ENCODE measurements at places on chromosomes 12 and 14.

GRCh38 chr14:97250931-97251330 lies 453.7 kb downstream of the VRK1 start:
- no peak for DNase-seq

- DNase-seq: no peak
These were observed 28.0 kb upstream of the LMNTD1 start for GRCh38 chr12:25581067-25581466.

DNA sequence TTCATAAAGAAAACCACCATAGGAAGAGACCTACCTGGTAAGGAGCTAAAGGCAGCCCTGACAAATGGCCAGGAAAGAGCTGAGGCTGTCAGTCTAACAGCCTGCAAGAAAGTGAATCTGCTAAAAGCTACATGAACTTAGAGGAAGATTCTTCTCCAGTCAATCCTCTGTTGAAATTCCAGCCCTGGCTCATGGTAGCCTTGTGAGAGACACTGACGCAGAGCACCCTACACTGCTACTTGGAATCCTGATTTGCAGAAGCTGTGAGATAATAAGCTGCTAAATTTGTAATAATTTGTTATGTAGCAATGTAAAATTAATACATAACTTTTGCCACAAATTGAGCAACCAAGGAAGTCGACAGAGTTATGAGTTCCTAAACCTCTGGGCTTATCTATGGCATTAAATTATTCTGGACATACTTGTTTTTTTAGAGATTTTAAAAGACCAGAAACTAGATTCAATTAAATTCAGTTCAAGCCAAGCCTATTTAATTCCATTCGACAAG lies 257.0 kb downstream of the ETNK1 start:
- no peak for DNase-seq

DNA sequence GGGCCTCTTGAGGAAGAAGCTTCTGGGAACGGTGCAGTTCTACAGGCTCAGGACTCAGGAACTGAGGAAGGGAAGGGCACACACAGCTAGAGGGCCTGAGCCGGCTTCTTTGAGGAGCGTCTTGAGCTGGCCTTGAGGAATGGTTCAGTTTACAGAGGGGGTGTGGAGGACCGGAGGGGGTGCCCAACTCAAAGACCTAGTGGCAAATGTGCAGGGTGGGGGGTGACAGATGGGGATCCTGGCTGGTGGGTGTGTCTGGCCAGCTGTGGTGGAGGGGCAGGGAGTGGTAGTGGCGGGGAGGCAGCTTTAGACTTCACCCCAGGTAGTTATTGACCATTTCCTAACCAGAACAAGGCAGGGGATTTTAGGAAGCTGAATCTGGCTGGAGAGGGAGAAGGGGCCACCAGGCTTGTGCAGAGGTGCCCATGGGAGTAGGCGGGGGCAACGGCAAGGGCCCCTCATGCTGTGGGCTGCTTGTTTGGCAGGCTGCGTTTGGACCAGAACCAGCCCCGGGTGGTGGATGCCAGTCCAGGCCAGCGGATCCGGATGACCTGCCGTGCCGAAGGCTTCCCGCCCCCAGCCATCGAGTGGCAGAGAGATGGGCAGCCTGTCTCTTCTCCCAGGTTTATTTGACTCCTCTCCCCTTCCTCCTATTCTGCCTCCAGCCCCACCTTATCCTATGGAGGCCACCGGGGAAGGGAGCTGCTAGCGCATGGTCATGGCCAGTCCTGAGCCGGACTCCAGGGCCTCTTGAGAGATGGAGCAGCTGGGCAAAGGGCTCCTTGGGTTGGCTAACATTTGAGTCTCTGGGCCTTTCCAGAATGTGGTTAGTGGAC lies 27.8 kb downstream of the PAPLN start:
- no peak for DNase-seq

DNA sequence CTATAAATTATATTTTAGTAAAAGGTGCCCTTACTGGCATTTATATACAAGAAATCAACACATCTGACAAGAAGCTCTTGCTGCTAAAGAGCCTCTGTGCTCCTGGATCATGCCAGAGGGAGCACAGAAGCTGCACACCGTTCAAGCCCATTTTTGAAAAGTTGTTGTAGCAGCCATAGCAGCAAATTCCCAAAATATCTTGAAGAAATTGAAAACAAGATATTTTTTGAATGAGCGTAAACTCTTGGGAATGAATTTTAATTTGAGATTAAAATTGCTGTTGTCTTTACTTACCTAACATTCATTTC lies 540 bp upstream of the CLEC2D start:
- peak; percentile 13 for DNase-seq

DNA sequence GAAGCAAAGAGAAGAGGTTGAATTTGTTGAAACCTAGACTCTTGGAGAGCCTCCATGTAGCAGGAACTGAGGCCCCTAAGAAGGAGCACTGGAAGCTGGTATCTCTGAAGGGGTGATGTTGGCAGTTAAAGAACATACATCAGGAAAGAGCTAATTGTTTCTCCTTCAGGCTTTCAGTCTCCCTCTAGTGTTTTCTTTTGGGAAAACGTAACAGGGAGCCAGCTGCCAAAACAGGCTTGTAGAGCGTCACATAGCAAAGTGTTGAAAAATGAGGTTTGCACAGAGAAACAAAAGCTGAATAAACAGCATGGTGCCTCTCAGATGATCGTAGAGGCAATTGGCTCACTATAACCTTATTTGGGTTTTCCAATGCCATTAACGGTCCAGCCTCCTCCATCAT lies 46.9 kb upstream of the CAND1 start:
- no peak for DNase-seq

DNA sequence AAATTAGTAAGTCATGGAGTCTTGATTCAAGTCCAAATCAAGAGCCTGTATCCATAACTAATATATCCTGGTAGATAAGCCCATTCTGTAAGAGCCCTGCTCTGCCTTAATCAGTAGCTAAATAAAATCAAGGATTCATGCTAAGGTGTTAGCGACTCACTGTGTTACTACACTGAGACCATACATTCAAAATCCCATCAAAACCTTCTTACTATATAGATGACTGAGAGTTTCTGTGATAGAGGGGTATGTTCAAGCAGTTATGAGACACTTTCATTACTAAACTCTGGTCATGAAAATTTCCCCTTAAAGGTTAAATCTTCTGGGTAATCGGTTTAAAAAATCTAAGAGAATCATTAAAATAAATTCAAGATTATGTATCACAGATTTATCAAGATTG lies 78.5 kb downstream of the MDGA2 start:
- no peak for DNase-seq

DNA sequence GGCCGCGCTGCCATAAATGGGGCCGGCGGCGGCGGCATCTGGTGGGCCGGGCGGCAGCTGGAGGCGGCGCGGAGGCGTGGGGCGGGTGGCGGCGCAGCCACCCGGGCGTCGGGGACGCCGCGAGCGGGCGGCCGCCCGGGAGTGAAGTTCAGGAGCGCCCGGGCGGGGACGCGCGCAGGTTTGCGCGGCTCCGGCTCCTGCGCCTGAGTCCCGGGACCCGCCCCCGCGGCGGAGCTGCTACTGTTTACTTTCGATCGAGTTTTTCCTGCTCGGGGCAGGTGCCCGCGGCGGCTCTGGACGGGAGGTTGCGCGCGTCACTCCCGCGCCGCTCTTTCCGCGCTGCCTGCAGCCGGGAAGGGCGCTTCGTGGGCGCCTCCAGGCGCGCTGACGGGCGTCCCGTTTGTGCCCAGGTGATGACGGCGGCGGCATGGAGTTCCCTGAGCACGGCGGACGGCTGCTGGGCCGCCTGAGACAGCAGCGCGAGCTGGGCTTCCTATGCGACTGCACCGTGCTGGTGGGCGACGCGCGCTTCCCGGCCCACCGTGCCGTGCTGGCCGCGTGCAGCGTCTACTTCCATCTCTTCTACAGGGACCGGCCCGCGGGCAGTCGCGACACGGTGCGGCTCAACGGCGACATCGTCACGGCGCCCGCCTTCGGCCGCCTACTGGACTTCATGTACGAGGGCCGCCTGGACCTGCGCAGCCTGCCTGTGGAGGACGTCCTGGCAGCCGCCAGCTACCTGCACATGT lies at the start of gene ZBTB42:
Gene ZBTB42 (plus strand): TSS at position 331 of the 749 bp plus-strand sequence. CDS start 97 bp downstream, at position 428.
- peak; percentile 75 for DNase-seq

- no peak for DNase-seq
These were observed 20.1 kb upstream of the CRADD start for GRCh38 chr12:93657071-93657470.

DNA sequence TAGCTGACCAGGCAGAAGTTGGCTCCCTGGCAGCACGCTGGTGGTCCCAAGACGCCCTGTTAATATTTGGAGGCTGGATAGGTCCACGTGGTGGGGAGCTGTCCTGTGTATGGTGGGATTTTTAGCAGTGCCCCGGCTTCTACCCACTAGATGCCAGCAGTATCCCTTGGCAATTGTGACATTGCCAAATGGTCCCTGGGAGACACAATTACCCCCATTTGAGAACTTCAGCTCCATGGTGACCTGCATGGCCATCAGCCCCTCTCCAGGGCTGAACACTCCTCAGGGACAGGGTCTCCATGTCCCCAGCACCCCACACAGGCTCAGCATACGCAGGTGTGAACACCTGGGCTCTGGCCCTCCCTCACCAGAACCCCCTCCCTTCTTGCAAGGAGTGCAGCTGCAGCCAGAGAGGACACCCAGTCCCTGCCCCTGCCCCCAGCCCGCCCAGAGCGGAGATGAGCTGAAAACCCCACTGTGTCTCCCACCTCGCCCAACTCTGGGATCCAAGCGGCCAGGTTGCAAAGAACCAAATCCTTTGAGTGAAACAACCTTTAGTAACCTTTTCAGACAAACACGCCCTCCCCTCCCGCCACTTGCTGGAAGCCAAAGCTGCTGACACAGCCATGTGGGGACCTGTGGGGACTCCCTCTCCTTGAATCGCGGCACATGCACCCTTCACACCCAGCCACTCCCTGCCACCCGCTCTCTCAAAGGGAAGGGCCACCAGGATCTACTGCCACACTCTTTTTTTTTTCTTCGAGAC lies 120.4 kb downstream of the CALM1 start:
- DNase-seq: no peak

DNA sequence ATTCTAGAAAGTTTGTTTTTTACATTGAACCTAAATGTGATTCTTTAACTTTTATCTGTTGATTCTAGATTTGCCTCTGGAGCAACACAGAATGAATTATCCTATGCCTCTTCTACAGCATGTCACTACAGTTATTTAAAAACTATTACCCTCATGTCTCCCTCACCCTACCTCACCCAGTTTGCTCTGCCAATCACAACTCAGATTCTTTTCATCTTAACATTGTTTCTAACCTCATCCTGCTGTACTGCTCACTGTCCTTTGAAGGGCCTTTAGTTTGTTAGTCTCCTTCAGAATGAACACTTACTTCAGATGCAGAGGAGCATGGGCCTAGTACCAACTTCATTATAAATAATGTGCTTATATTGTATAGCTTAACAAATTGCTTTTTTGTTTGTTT lies 21.5 kb downstream of the YLPM1 start:
- DNase-seq: no peak

- DNase-seq: no peak
These were observed 62.9 kb downstream of the EPS8 start for GRCh38 chr12:15726027-15726877.

DNA sequence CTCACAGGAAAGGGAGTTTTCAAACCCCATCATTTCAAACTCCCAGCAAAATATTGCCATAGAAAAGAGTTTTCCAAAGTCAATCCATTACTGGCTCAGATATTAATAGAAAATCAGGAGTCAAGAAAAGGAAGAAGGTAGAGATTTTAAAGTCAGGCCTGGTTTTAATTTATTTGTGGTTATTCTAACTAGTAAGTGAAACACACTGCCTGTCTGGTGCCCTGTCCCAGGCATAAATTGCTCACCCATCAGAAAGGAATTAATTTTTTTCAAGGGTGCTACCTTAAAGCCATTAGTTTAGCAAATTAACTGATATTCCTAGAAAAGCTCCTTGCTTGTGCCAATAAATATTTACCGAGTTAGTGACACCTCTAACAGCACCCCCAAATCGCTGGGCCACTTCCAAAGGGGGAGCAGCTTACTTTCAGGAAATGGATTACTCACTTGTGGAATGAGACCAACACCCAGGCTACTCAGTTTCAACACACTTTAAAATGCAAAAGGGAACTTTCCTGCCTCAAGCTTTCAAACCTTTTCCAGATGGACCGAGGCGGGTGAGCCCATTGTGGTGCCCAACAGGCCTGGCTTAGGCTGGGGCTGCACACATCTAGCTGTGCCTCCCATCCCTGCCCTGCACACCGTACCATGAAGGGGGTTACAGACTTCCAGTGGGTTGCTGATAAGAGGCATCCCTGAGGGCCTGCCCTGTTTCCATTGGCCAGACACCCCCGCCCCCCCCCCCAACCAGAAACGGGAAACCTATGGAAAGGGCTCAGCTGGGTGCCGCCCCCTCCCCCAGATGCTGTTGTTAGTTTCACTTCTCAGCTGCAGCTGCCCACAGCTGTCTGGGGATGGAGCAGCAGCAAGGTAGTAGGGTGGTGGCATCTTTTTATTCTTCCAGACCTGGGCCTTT lies 117.2 kb downstream of the SAMD4A start:
- no peak for DNase-seq

GRCh38 chr12:31005256-31005943 lies 68.3 kb upstream of the DDX11 start:
- no peak for DNase-seq

GRCh38 chr14:74713395-74713735 lies 421 bp downstream of the FCF1 start:
- DNase-seq: no peak

DNA sequence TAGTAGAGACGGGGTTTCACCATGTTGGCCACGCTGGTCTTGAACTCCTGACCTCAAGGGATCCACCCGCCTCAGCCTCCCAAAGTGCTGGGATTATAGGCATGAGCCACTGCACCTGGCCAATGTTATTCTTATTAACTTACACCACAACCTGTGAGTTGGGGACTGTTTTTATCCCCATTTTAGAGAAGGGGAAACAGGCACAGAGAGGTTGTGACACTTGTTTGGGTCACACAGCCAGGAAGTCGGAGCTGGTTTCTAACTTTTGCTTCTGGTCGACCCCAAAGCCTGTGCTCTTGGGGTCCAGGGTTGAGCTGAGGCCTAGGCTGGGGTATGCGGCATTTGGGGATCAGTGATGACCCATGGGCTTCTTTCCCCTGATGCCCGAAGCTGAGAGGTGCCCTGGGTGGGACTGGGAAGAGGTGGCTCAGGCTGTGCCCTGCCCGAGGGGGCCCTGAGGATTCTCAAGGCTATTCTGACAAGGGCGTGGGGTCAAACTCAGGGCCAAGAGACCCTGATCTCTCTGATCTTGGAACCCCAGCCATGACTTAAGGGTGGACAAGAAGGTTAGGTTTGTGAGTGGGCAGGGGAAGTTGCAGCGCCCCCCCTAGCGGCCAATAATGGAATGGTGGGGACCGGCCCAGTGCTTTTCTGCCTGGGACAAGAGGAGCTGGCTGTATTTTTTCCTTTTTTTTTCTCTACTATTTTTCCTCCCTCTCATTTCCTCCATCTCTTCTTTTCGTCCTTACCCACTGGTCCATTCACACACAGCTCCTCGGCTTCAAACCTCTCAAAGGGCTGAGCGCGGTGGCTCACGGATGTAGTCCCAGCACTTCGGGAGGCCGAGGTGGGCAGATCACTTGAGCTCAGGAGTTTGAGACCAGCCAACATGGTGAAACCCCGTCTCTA lies 3.0 kb downstream of the SDSL start:
- DNase-seq: peak; percentile 50
